ENCODE measurements at places on chromosomes 4 and X.
A peak's percentile ranks its signal among the peaks of the same experiment; 100 is the strongest.

DNA sequence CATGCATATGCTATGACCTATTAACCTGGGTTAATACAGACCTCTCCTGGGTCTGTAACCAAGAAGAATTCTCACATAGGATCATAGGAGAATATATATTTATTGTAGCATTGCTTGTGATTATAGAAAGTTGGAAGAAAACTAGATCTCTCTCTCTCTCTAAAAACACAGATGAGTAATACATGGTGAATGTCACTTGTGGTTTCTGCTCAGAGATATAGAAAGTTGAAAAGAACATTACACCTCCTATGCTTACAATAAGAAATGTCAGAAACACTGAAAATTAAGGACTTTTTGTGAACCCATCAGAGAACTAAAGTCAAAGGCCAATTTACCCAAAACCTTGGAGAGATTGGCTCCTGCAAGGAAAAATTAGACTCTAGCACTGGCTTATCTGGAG, 1389.5 kb downstream of the FAM133A start:
- no peak for DNase-seq

DNA sequence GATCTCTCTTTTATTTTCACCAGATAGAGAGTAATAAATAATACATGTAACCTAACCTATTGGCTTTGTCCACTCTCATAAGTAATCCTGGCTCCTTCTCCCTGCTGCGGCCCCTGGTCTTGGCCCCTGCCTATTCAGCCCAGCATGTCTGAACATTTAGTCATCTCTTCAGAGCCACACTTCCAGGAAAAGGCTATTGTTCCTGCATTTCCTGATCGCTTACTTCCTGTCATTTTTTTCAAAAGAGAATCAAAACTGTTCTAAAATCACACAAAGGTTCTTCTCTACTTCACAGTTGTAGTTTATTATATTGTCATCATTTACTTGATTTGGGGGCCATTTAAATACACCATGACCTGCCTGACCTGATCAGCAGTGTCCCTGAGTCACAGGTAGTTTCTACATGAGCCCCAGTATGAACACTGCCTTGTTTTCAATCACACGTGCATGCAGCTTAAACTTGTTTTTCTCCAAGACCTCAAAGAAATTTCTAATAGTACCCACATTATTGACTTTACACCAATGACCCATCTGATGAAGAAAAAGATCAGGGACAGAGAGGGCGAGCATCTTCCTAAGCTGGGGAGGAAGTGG, 47.4 kb upstream of the KDR start:
- no peak for DNase-seq

DNA sequence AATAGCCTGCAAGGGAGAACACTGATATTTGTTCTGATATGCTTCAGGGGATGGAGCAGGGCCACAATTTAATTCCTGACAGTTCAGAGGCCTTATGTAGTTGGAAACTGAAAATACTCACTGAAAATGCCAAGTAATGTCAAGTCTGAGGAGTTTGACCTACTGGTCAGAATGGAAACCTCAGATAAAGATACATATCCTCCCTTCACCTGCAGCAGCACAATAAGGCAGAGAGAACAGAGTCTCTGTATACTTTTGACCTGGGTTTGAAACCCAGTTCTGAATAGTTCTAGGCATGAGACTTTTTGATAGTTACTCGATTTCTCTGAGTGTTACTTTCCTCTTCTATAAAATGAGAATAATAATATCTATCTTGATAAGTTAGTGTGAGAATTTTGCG, 65.8 kb upstream of the TRPC5 start:
- no peak for DNase-seq

DNA sequence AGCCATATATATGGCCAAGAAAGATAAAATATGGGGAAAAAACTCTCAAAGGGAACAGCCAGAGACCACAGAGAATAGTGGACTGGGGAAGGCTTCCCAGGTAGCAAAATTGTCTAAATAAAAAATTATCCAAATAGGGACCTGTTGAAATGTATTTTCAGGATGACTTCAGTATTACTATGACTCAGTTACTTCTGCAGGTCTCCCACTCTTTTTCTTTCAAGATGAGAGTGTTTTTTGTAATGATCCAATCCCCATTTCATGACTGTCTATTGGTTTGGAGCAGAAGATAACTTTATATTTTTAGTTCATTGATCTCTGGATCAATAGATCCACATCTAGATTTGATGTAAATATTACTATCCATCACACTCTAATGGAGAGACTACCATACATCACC, 372.1 kb upstream of the EMCN start:
- DNase-seq = no peak

- peak; percentile 6 for DNase-seq
Measured at GRCh38 chrX:40579900-40580536, 752 bp upstream of the ATP6AP2 start.

GRCh38 chrX:378443-378842, 8.3 kb downstream of the PPP2R3B start:
- DNase-seq = no peak

DNA sequence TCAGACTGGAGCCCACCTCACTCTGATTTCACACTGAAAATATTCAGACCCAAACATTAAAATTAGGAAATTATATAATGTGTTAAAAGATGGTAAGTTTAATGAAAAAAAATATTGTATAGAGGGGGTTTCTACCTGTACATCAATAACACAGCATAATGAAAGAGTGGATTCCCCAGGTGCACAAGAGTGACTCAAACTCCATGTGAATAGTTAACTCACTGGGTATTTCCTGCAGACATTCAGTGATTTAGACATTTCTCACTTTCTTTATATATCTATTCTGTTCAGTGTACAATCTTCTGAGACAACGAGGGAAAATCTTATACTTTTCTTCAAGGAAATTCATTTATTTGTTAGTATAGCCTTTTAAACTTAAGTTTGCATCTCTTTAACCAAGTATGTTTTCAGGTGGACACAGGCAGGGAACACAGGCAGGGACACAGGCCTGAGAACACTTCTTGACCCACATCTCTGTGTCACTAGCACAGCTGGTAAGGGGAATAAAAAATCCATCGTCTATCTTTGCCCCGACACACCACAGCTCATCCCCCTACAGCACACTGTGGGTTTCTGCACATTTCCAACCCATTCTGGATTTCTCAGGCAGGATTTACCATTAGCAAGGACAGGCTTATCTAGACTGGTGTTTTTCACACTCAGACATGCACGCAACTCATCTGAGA, 525.5 kb upstream of the BOD1L1 start:
- no peak for DNase-seq

DNA sequence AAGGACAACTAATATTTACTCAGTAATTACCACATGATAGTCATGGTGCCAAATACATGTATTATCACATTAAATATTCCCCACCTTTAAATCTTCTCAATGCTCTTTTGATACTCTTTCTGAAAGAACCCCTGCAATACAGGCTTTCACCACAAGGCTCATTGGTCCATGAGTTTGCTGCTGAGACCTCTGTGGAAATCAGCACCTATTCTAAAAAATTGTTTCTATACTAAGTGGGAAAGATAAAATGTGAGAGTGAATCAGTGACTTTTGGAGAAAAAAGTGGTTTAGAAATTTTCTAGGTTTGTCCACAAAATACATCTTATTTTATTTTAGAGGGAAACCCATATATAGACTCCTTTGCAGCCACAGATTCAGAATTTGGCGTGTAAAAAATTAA, 257.3 kb downstream of the ZIC3 start:
- no peak for DNase-seq

DNA sequence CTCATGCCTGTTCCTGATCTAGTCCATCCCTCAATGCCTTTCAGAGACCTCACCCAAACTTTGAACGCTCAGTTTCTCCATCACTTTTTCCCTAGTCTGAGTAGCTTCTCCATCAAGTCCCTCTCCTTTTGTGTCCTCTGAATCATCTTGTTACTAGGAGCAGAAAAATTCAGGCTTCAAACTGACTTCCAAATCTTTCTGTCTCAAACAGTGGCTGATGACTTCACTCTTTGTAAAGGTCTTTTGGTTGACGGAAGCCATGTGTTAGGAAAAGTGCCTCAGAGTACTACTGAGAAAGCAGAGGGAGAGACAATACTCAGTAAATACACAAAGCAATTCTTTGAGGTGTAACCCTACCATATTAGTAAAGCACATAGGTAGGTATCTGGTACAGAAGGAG, 65.7 kb upstream of the CAMK2D start:
- DNase-seq = no peak

- no peak for DNase-seq
Measured at GRCh38 chr4:143260750-143261149, 75.9 kb upstream of the GAB1 start.

DNA sequence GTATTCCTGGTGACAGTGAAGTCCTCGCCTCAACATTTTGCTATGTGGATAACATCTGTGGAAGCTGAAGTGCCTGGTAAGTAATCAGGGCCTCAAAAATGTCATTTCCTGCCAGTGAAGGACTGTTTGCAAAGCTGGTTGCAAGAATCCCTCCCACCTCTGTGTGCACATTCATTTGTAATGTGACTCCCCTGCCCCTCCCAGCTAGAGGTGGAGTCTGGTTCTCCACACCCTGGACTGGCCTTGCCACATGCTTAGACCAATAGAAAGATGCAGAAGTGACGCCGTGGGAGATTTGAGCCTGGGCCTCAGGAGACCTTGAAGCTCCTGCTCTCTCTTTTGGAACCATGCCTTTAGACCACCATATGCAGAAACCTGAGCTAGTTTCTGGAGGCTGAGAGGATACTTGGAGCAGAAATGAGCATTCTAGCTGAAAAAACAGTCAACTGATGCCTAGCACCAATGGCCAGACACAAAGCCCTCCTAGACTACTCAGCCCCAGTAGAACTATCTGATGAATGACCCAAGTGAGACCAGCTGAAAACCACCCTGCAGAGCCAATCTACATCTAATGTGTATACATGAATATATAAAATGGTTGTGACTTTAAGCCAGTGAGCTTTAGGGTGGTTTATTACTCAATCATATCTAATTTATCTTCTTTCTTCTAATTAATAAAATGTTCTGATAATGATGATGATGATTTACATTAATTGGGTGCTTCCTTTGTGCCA, 47.8 kb upstream of the CRMP1 start:
- DNase-seq = peak; percentile 57

GRCh38 chrX:13652287-13652793, 601 bp upstream of the TCEANC start:
- peak; percentile 20 for DNase-seq

DNA sequence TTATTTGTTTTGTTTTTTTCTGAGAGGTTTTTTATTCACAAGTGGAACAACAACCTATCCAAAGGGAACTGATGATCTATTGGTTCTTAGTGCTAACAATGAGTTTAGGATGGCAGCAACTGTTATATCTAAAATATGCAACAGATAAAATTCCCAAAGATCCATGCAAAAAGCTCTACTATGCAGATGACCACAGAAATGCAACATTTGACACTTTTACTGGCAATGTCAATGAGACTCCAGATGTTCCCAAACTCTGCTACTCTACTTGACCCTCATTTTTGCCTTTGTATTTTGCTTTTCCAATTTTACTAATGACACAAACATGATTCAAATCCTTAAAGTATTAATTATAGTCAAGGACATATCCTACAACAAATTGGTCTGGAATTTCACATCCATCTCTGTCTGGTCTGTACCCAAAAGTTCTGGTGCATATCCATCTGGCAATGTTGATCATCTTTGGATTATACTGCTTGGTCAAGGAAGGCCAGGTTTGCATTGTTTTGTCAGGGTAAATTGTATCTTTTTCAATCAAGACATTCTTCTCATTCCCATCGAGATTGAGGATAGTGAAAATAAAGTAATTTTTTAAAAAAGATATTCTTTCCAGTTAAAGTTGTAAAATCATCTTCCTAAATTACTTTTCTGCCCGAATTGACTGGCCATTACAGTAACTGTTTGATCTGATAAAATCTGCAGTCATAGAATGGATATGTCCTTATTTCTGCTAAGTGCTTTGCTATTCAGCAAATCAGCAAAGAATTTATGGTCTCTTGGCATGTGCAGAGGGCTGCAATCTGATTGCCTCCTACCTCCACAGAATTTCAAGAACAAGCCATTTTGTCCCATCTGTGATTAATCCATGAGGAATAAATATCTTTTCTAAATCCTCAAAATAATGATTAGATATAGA, 73.6 kb downstream of the FGFBP1 start:
- no peak for DNase-seq

- DNase-seq = no peak
Measured at GRCh38 chr4:77601614-77602187, 3.9 kb upstream of the CXCL13 start.

DNA sequence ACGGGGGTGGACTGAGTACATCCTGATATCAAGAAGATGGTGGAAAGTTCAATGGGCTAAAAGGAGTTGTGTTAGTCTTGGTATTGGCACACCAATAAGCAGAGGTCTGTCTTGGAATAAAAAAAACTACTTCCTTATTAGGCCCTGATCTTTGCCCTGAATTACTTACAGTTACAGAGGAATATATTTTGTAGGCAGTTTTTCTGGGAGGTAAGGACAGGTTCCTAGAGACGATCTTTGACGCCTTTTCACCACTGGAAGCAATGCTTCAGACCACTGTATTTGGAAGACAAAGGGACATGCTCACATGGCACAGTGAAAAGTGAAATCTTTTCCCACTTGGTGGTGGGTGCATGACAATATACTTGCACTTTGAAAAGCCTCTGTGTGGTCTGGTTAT, 618 bp upstream of the XK start:
- peak; percentile 51 for DNase-seq

DNA sequence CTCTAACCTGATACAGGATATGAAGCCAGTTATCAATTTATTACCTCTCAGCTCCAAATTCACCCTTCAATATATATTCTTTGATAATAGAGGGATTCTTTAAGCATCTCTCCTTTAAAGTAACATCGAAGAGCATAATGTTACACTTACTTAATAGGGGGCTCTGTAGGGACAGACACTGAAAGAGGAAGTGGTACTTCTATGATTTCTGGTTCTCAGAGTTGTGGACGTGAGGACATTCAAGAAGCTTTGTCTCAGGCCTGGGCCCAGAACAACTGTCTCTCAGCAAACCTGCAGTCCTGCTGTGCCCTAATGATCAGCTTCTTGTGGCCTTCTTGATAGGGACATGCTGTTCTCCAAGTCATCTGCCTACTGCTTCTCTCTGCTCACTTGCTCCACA, 4.2 kb upstream of the ZXDB start:
- peak; percentile 20 for DNase-seq

- peak; percentile 45 for DNase-seq
Measured at GRCh38 chr4:69749771-69750170, 10.6 kb downstream of the SULT1B1 start.

DNA sequence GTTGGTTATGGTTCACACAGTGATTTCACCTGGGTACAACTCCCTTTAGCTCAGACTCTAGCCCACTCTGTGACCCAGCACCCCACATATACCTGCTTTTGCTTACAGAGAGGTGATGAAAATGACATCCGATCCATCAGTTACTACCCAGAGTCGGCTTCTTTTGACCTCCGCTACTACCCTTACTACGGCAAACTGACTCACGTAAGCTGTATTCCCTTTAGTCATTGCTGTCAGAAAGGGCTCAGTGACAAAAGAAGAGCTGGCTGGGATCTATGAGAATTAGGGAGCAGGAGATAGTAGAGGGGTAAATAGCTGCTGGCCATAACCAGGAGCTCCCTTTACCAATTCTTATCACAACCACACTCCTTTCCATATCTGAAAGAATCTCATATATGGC, 16.7 kb downstream of the ATP1B4 start:
- DNase-seq = no peak
